ENCODE measurements at places on chromosomes 12 and 14.

DNA sequence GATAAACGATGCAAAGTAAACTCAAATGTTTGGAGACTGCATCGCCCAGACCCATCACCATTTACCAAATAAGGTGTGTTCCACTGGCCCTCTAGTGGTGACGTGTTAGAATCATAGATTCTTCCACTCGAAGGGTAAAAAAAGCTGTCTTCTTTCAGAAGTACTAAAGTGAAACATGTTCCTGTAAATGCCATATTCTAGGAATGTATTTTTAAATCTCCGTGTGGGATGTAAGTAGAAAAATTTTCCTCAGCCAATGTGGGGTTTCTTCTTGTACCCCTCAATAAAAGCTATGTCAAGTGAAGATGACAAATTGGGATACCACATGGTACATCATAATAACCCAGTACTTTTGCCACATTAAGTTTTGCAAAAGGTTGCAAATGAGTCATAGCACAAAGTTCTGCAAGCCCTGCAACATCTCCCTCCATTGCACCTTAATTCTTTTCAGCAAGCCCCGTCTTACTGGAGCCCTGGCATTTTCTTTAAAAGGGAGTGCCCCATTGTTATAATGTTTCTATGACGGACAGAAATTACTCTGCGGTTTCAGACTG, 100.8 kb downstream of the CCER1 start:
- DNase-seq: no peak

GRCh38 chr12:88044035-88044434, 14.8 kb upstream of the C12orf50 start:
- DNase-seq: no peak

DNA sequence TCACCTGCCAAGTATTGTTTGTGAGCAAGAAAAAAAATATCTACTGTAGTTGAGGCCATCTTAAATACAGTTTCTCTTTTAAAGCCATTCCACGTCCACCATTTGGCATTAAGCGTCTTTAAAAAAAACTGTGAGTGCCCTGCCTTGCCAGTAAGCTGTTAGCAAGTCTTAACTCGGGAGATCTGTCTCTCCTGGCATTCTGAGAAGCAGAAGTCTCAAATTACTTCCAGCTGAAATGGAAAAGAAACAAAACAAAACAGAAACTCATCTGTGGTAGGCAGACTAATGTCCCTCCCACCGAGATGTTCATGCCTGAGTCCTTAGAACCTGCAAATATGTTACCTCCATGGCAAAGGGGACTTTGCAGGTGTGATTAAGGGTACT, 126.2 kb downstream of the CRADD start:
- no peak for DNase-seq

GRCh38 chr14:85948153-85948552, 418.2 kb downstream of the FLRT2 start:
- DNase-seq: no peak

DNA sequence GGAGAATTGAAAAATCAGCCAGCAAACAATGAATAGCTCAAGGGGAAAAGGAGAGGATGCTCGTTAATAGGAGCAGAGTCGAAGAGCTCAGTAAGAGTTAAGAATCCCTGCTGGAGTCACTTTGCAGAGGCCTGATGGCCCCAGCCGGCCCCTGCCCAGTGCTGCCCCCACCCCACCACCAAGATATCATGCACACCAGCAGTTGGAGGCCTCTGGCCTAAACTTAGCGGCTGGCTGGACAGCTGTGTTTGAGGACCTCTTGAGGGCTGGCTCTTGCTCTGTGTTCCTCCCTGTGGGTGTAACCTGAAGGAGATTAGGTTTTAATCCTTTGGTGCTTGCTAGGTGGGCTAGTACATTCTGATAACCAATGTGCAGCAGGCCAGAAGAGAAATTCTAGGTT, 142.0 kb downstream of the PLXNC1 start:
- DNase-seq: no peak

DNA sequence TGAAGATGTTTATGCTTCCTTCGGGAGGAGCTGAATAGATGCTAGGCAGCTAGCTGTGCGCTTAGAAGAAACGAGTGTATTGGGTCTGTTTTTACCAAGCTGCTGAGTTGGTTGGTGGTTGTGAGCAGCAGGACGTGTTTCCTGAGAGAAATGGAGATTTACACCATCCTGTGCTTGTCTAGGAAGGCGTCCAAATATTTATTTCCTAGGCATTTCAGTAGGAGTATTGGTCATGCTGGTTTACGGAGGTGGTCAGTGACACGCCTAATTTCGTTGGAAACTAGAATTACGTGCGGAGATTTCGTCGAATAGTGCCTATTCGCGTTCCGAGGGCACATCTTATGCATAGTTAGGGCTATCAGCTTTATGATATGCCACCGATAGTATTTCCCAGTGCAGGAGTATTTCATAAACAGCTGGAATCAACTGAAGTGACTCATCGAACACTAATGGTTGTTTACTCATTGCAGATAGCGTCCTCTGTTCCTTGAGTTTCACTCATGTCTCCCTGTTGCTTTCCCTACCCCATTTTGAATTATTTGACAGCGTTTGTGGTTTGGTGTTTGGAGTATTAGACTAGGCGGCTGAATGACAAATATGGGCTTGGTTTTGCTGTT, 780 bp downstream of the TBC1D15 start:
- no peak for DNase-seq

DNA sequence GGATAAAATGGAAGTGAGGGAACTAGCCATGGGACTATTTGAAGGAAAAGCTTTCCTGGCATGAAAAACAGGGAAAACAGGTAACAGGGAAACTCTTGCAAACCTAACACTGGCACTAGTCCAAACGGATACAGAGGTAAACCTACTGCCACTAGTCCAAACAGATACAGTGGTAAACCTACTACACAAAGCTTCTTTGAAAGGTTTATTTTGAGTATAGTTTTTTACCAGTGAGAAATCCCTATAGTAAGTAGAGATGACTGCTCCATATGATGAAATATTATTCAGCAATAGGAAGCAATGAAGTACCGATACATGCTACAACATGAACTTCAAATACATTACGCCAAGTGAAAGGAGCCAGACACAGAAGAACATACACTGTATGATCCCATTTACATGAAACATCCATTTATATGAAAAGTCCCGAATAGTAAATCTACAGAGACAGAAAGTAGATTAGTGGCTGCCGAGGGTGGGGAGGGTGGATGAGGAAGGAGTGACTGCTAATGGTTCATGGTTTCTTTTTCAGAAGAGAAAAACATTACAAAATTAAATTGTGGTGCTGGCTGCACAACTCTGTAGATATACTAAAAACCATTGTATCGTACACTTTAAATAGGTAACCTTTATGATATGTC, 25.5 kb downstream of the SPTLC2 start:
- no peak for DNase-seq

- DNase-seq: no peak
Measured at GRCh38 chr12:128727461-128727860, 96.3 kb downstream of the SLC15A4 start.

- DNase-seq: no peak
Measured at GRCh38 chr12:57401165-57401564, 29.7 kb downstream of the R3HDM2 start.

DNA sequence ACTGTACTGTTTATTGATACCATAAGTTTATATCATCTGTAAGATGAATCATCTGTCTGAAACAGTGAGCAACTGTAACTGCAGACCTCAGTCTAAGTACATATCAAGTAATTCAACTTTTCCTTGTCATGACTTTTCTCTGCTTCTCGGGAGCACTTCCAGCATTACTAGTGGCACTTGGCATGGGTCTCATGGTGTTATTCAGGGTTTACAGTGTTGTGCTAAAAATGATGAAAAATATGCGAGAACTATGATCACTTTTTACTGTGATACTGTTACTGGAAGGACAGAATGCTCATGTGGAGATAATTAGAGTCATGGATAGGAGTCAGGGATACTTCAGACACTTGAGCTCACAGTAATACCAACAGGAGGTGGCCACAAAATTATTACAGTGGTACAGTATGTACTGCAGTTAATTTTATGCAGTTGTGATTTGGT, 8.3 kb downstream of the KTN1 start:
- DNase-seq: no peak

DNA sequence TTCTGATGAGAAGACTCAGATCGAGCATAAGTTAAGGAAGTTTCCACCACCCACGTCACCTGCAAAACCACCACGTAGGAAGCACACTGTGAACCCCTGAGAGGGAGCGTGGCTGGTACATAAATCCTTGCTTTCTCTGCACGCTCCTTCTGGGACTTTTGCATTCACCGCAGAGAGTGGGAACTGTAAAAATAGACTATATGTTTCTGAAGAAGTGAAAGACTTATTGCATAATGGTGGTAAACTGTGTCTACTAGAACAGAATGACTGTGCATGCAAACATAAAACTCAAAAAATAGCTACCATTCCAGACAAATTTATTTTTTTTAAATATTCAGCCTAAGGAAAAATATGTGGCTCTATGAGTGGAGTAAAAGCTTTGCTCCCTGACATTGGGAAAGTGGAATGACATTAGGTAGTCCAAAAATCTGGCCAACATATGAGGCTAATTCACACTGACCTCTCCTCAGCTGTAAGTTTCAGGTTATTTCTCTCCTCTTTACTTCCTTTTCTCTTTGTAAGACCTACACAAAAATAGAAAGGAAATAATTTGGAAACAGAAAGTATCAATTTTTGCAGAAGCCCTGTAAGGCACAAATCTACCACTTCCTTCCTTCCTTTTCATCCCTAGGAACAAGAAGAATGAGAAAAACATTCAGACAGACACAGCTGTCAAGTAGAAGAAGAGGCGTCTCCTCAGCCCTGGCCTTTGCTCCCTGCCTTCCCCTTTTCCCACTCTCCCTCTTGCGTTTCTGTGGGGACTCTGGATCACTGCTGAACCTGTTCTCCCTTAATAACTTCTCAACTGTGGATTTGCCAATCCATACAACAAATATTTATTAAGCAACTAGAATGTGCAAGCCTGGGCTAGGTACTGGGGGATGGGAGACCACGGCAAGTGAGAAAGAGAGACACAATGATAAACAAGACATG, 264.3 kb upstream of the FOXN3 start:
- no peak for DNase-seq

- no peak for DNase-seq
Measured at GRCh38 chr12:94590428-94590827, 59.9 kb downstream of the TMCC3 start.

DNA sequence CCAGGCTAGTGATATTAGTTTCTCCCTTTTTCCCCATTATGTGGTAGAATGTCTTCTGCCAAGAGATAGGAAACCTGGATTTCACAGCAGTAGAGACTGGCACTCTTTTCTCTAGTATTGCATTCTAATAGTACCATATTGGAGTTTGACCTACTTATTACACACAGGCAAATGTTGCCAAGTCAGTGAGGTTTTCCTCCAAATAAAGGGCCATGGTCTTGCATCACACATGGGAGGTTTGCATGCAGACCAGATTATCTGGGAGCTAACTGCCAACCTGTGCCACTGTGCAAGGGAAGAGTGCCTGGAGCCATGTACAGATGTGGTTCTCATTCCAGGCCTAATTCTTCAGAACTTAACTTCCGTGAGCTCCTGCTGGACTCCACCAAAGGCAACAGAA, 113.3 kb downstream of the ANO6 start:
- DNase-seq: no peak
